ENCODE measurements at places on chromosomes 1 and 21.

GRCh38 chr1:63795455-63795854 lies 21.6 kb downstream of the ROR1 start:
- DNase-seq: no peak

DNA sequence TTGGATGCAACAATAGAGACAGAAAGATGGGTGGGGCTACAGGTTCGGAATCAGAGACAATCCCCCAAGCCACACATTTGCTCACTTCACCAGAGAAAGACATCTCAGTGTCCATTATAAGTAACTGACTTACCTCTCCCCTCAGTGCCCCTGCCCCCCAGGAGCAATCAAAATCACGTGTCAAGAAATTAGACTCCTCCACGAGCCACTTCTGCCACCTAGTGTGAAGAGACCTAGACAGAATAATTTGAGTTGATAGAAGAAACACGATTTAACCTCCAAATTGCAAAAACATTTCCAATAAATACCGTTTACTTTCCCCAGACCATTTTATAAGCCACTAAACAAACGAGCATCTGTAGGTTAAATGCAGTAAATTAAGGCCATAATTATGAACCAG lies 123.2 kb downstream of the SLC30A10 start:
- DNase-seq: no peak

DNA sequence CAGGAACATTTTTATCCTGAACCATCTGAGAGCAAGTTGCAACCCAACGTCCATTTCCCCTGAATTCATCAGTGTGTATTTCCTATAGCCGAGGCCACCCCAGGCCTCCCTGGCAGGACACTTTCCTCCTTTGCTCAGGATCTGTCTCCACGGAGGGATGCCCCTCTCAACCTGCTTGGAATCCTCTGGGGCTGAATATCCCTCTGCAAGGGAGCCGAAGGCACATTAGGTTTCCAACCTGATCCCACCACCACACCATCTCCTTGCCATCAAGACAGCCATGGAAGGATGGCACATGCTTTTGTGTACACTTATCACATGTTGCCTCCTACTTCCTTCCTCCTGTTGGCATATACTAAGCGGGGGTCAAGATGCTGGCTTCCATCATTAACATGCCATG lies 74.8 kb upstream of the EDN2 start:
- DNase-seq: no peak

- peak; percentile 28 for DNase-seq
Observed at GRCh38 chr1:71080230-71080738, 551 bp downstream of the ZRANB2 start.

- DNase-seq: no peak
Observed at GRCh38 chr1:247435030-247435758, 19.2 kb downstream of the NLRP3 start.

GRCh38 chr1:203932556-203932955 lies 71.2 kb downstream of the SNRPE start:
- DNase-seq: no peak

GRCh38 chr1:198496216-198497143 lies 44.0 kb downstream of the ATP6V1G3 start:
- no peak for DNase-seq

DNA sequence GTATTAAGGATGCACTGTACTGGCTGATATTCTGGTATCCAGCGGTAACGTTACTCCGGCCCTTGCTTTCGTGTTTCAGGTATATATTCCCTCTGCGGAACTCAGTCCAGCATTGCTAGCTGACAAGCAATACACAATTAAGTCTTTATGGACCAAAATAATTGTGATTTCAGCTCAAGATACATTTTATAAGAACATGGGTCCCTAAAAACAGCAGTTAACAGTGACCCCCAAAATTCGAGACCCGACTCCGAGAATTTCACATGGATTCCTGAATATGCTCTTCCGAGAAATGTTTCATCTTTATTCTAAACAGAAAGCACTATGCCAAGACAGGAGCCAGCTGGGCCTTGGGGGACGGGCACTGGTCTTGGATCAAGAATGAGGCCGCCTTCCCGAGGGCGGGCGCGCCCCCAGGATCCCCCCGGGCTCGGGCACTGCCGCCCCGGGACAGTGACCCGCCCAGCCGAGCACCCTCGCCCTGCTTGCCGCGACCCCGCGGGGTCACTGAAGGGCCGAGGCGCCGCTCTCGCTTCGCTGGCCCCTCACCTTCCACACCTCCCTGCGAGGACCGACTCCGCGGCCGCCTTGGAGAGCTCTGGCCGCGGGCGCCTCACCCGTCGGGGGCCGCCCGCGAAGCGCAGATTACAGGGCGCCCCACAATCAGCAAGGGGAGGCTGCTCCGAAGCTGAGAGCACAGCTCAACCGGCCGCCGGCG lies 610 bp downstream of the SCYL3 start:
- DNase-seq: peak; percentile 41

GRCh38 chr1:197092491-197093023 lies 25.5 kb upstream of the F13B start:
- DNase-seq: no peak

GRCh38 chr1:55423376-55423775 lies 208.2 kb upstream of the USP24 start:
- no peak for DNase-seq

- peak; percentile 50 for DNase-seq
Observed at GRCh38 chr21:41817228-41817627, 50.4 kb upstream of the RIPK4 start.

DNA sequence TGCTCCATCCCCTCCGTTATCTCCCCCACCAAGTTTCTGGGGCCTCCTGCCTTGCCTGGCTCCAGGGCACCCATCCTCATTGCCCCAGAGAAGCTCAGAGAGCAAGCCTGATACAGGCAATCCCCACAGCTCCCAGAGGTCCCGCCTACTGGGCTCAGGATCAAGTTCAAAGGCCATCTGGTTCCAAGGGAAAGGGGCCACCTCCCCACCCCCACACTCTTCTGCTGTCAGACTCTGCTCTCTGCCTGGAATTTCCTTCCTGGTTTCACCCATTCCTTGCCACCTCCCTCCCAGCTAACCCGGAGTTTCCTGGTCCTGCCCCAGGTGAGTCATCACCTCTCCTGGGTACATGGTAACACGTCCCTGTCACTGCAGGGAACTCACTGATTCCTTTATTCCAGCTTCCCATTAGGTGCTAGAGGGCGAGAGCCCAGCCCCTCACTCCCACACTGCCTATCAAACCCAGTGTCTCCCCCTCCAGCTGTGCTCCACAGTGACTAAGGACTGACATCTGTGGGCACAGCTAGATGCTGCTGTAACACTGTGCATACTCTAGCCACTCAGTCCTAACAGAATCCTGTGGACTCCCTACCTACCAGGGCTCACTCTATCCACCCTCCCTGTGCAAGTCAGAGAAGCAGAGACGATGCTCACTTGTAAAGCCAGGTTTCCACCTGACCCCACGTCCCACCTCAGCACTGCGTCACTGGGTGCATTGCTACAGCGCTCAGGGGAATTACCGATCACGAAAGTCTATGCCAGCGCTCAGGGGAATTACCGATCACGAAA lies 21.8 kb downstream of the RSPH1 start:
- DNase-seq: no peak

- no peak for DNase-seq
Observed at GRCh38 chr1:29125237-29125641, 1.5 kb upstream of the TMEM200B start.

- DNase-seq: no peak
Observed at GRCh38 chr21:42548687-42549406, 35.2 kb downstream of the SLC37A1 start.

DNA sequence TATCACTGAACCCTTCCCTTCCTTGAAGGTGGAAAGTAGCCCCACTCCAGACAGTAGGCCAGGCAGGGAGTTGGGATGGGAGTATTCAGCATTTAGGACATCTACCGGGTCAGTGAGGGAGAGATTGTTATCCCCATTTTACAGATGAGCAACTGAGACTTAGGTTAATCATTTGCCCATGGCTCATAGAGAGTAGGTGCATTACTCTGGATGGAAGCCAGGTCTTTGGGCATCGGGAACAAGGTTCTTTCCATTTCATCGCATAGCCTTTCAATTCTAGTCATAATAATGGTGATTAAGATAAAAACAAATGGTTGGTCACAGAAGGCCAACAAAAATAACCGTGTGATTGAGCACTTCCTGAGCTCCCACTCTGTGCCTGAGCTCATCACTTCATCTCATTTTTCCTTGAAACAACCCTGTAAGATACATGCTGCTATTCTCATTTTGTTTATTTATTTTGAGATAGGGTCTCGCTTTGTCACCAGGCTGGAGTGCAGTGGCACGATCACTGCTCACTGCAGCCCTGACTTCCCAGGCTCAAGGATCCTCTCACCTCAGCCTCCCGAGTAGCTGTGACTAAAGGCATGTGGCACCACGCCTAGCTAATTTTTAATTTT lies 64.8 kb downstream of the NAV1 start:
- DNase-seq: no peak

DNA sequence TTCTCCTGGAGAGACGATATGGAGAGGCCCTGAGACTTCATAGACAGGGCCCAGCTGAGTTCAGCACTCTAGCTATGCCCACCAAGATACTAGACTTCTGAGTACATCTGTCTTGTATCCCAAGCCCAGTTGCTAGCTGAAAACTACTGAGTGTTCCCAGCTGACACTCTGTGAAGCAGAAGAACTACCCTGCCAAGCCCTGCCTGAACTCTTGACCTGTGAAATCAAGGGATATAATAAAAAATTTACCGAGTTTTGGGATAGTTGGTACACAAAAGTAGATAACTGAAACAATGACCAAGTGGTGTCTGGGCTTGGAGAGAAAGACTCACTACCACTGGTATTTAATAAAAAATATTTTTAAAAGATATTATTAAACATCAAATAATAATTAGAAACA lies 267.5 kb downstream of the TRABD2B start:
- DNase-seq: no peak

GRCh38 chr21:43361493-43362296 lies 65.2 kb downstream of the SIK1 start:
- peak; percentile 49 for DNase-seq

DNA sequence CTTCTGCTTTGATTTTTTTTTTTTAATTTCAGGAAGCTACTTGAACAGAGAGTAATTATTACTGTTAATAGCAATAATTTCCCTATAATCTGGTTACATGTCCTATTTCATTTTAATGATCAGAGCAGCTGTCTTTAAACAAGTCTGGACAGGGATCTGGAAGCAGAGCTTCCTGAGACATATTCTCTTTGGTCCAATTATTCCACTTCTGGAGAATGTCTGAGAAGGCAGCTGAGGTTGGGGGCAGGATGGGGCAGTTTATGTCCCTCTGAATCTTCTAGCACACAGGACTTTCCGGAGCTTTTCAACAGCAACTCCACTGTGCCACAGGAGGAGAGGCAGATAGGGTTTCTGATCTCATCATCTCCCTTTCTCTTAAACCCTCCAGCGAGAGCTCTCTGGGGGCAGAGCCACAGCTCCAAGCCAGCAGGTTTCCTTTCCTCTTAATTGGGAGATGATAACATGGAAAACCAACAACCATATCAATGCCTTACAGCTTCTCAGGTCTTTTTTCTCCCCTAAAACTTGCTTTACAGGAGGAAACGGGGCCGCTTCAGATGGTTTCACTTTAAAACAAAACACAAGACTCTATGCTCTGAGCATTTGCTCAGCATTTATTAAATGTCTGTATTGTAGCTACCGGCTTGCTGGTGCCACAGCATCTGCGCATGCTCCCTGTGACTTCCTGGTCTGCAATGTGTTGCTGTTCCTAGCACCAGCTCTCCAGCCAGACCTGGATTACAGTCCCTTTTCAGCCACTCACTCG lies 425.7 kb upstream of the USP24 start:
- no peak for DNase-seq

DNA sequence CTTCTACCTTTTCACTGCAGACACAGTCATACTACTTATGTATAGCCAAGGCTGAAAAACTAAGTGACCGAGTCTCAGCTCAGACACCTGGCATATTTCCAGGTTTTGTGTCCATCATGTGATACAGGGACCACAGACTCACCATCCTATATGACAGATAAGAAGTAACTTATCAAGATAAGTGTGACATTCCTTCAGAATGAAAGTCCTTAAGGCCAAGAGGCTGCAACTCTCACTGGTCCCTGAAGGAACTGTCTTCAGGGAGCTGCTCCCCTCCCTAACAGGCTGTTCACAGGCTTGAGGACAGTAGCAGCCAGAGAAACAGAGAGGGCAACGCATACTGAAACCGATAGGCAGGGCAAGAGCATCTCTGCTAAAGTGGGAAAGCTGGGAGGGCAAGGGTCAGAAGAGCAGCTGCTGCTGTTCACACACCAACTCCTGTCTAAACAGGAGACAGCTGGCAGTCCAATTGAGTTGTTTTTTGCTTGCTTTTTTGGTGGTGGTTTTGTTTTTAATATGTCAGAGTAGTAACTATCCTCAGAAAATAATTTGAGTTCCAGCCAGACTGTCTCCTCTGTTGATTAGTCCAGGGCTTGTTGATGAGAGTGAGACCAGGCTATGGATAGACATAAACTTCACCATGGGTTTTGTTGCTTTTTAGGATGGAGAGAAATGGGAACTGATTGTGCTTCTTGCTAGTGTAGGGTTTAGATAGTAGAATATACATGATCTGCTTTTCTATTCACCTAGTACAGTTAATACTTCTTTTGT lies 67.7 kb downstream of the MACF1 start:
- peak; percentile 53 for DNase-seq

GRCh38 chr21:44800103-44800502 lies 1.5 kb downstream of the UBE2G2 start:
- DNase-seq: no peak

GRCh38 chr1:170395149-170395548 lies 136.8 kb upstream of the GORAB start:
- no peak for DNase-seq

- no peak for DNase-seq
Observed at GRCh38 chr1:204880906-204881305, 10.2 kb downstream of the NFASC start.

- DNase-seq: no peak
Observed at GRCh38 chr1:9626201-9626608, 25.3 kb upstream of the PIK3CD start.

GRCh38 chr1:89839516-89839915 lies 18.7 kb downstream of the LRRC8D start:
- no peak for DNase-seq

- no peak for DNase-seq
Observed at GRCh38 chr1:211332830-211333229, 6.2 kb downstream of the TRAF5 start.

- DNase-seq: no peak
Observed at GRCh38 chr1:244192325-244192724, 141.2 kb downstream of the ZBTB18 start.

DNA sequence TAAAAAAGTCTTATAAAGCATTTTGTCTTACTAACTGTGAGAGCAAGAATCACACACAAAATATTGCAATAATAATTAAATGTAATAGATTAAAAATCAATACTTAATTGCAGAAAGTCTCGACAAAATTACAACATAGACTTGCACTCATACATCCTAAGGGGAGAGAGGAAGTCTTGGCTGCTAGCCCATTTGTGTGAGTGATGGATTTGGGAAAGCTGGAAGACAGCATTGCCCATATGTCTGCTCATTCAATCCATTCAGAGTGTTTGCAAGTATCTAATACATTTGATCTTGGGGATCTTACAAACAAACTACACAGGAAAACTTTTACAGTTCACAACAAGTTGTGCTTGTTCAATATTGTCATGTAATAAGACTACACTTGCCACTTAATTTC lies 140.5 kb downstream of the COL11A1 start:
- DNase-seq: no peak
